ENCODE measurements at places on chromosomes 6 and 20.

- DNase-seq = no peak
Observed at GRCh38 chr6:71332012-71332411, 43.4 kb downstream of the OGFRL1 start.

DNA sequence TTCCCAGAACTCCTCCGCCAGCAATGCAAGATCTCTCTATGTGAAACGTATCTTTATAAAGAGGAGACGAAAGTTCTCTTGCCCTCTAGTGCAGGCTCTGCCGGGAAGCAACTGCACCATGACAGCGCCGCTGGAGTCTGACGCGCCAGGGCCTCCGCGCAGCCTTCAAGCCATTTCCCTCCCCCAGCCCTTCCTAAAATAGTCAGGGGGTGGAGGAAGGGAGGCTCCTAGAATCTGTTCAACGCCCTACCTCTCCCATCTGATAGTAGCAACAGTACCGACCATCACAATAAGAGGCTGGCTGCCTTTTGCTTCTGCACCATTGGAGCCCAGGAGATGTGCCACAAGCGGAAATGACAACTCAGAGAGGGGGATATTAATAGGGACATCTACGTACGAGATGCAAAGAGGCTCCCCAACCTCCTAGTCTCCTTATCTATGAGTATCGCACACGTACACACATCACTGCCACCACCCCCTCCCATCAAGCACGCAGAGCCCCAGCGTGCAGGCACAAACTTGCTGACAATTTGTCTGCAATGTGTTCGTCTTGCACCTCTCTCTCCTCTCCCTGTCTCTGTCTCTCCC is 1.0 kb downstream of the SYNE1 start:
- no peak for DNase-seq

GRCh38 chr20:38121741-38122140 is 43.3 kb downstream of the TGM2 start:
- DNase-seq = no peak

DNA sequence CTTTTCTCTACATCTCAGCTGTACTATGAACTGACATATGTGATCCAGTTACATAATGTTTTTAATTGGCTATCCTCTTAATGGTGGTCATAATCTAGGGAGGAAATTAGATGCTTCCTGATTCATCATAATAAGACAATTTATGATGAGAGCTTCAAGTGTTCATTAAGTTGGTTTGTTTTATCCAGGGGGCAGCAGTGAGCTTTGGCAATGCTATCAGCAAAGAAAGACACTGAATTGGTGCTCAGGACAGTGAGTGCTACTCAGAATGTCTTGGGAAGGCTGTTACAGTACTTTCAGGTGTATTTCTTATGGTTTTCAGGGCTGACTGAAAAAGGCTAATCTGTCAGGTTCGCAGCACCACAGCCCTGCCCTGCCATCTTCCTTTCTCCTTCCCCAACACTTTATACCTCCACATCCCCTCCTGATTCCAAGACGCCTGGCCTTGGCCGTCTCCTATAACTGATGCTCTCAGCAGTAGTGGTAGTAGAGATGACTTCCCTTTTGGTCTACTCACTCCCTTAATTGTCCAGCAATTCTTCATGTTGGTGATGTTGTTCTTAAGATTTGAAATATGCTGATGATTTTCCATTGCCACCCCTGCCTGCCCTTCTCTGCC is 67.0 kb upstream of the TNFAIP3 start:
- DNase-seq = peak; percentile 57

DNA sequence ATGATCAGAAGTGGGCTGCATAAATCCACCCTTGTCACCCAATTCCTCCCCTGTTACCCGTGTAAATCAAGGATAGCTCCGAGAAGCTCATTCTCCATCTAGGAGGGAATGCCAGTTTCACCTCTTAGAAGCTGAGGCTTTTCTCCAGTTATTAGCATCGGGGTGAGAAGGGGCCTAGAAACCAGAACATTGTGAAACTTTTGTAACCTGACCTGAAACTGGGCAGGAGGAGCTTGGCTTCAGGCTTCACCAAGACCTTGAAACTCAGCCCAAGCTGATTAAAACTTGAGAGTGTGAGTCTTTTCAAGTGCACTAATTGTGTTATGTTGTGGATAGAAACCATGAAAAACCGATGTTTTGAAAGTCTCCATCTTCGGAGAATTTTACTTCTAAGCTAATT is 103.1 kb downstream of the BMP2 start:
- no peak for DNase-seq

GRCh38 chr6:132973514-132973993 is 159.2 kb downstream of the RPS12 start:
- no peak for DNase-seq

DNA sequence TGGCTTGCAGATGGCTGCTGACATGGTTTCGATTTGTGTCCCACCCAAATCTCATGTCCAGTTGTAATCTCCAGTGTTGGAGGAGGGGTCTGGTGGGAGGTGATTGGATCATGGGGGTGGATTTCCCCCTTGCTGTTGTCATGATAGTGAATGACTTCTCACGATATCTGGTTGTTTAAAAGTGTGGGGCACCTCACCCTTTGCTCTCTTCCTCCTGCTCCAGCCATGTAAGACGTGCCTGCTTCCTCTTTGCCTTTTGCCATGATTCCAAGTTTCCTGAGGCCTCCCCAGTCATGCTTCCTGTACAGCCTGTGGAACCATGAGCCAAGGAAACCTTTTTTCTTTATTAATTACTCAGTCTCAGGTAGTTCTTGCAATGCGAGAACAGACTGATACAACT is 77.6 kb upstream of the FUCA2 start:
- DNase-seq = no peak

- DNase-seq = no peak
Observed at GRCh38 chr20:33024243-33024560, 7.2 kb upstream of the BPIFB6 start.

Measured in LoVo (cell line).